ENCODE measurements at places on chromosomes 16 and 17.

- no peak for DNase-seq
Measured at GRCh38 chr16:58198803-58199411, 1.0 kb upstream of the CSNK2A2 start.

DNA sequence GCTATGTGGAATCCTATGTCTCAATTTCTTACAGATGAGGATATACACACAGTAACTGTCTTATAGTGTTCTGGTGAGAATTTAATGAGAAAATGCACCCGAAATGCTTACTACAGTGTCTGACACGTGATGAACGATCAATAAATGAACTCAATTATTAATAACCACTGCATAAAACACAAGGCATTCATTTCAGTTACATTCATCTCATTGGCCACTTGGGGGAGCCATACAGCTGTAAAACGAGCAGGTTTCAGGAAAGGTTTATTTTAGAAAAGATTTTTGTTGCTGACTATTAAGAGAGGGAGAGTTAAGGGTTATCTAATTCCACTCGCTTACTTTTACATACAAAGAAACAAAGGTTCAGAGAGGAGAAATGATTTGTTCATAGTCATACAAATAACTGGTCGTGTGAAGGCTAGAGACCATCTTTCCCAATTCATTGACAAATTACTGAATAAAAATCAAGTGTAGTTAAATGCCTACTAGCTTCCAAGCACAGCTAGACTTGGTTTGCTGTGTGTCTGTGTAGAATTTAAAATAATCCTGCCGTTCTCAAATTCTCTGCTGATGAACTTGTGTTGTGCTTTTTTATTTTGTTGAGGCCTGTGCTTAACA, 160.1 kb downstream of the MAP2K4 start:
- DNase-seq: peak; percentile 12

- no peak for DNase-seq
Measured at GRCh38 chr16:17769065-17769464, 298.3 kb upstream of the XYLT1 start.

GRCh38 chr17:65349916-65350315, 211.5 kb downstream of the AXIN2 start:
- DNase-seq: no peak

GRCh38 chr17:3915995-3916696, at the start of gene P2RX1:
P2RX1 (minus strand) TSS chr17:3916465; CDS start chr17:3916225, 240 bp downstream.
- no peak for DNase-seq

DNA sequence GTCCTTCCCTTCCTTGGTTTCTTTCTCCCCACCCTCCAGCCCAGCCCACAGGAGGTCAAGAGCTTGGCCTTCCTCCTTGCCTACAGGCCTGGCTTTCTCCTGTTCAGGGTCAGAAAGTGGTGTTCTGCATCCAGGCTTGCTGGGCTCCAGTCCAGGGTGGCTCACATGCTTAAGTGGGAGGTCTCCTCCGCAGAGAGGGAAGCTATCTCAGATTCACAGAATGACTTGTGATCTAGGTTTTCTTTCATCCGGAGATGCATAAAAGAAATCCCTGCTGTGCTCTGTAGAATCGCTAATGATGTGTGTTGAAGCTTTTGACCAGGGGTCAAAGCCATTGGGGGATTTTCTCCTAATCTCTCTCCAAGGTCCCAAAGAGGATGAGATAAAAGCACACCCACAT, 382.3 kb upstream of the EEF2KMT start:
- no peak for DNase-seq

- no peak for DNase-seq
Measured at GRCh38 chr17:49447628-49448302, 33.1 kb upstream of the PHB1 start.

DNA sequence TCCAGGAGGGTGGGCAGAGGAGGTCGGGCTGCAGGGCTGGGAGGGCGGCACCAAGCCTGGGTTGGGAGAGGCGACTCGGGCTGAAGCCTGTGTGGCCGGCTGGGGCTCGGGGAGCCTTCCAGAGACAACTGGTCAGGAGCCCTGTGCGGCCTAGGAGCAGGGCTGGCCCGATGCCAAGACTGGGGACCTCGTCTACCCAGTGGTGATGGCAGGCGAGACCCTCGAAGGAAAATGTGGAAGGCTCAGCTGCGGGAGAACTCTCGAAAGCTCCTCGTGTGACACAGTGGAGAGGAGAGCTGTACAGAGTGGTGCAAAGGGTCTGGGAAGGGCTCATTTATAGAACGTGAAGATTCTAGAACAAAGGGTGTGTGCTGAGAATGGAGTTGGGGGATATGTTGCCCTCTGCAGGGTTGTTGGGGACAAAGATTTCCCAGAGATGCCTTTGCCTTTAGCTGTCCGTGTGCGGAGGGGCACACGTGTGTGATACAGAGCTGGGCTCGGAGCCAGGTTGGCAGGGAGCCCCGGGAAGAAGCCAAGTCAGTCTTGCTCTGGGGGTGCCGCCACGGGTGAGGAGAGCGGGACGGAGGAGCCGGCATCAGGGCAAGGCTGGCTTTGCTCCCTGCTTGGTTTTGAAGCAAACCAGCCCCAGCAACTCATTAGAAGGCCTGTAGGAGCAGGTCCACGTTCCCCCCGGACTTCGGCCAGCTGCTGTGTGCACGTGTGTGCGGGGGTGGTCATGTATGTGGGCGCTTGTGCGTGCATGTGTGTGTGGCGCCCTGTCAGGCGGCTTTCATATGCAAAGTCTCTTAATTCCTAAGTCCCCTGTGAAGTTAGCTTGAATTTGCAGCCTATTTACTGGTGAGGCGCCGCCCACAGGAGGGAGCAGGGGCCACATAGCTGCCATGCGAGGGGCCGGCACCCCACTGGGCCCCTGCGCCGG, 132.4 kb upstream of the CHMP6 start:
- DNase-seq: peak; percentile 66

- no peak for DNase-seq
Measured at GRCh38 chr16:69794486-69794885, 32.4 kb downstream of the WWP2 start.

DNA sequence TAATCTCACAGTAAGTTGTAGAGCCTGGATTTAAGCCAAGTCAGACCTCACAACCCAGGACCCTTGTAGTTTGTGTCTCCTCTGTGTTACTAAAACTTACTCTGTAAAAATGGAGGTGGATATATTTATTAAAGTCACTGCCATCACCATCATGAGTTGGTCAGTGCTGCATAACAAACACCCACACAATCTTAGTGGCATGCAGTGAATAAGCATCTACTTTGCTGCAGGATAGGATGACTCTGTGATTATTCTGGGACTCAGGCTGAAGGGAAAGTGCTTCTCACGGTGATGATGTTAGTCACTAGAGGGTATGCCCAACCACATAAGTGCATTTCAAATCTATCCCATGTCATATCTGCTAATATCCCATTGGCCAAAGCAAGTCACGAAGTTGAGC, 398.7 kb downstream of the XYLT1 start:
- DNase-seq: no peak

DNA sequence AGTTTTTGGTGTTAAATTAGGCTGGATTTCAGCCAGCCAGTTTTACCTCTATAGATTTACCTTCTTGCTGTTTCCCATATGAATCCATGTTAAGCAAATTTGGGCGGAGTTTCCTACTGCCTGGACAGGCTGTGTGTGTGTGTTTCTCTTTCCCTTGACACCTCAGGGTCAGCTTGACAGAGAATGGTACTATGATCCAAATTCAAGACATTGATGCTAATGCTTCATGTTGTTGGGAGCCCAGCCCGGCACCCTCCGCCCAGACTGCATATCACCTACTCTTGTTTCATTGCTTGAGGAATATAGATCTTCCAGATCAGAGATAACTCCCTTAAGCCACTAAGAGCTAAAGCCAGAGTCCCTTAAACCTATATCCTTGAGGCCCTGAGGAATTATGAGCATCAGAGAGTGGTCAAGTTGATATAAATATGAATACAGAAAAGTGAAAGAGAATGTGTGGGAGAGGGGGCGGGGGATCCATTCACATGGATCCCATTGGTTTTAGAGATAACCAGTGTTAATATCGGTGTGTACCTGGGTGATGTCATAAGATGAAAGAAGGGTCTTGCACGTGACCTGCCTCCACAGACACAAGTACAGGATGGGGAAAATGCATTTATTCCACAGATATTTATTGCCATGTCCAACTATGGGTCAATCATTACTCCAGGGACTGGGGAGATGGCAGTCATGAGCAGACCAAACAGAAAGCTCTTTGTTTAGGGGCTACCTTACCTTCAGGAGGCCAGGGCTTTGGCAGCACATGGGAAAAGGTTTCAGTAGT, 69.7 kb downstream of the WIPI1 start:
- DNase-seq: no peak

DNA sequence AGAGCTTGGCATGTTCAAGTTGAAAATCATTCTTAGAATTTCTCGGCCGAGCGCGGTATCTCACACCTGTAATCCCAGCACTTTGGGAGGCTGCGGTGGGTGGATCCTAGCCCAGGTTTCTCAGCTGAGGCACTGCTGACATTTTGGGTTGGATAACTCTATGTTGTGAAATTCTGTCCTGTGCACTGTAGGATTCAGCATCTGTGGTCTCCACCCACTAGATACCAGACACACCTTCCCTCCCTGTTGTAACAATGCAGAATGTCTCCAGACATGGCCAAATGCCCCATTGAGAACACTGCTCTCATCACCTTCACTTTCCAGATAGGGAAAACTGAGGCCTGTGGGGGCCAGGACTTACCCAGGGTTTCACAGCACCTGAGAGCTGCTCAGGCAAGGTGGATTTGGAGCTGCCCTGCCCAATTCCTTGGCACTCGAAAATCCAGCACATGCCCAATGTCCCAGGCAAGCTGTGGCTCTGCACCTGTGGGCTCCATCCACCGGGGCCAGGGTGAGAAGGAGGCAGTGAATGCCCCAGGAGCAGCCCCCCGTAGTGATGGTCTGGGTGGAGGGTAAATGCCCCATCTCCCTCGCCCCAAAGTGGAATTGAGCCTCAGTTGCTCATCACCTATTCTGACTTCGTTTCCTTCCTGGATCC, 20.2 kb upstream of the TVP23A start:
- no peak for DNase-seq

GRCh38 chr17:79991924-79992648, 43.6 kb downstream of the TBC1D16 start:
- no peak for DNase-seq

DNA sequence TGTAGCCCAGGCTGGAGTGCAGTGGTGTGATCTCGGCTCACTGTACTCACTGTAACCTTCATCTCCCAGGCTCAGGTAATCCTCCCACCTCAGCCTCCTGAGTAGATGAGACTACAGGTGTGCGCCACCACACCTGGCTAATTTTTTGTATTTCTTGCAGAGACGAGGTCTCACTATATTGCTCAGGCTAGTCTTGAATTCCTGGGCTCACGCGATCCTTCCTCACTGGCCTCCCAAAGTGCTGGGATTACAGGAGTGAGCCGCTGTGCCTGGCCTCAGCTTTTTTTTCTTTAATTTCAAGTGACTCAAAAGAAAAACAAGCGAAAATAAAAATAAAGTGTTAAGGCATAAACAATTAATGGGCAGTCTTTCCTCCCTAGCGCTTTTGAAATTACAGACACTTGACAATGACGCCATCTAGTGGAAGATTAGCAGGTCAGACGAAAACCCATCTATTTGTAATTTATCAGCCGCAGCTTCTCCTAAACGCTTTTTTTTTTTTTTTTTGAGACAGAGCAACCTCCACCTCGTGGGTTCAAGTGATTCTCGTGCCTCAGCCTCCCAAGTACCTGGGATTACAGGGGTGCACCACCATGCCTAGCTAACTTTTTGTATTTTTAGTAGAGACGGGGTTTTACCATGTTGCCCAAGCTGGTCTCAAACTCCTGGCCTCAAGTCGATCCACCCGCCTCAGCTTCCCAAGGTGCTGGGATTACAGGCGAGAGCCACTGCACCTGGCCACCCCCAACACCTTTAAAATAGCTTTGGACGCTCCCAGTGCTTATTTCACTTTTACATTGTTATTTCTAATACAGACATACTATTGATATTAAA, 28.1 kb upstream of the PECAM1 start:
- no peak for DNase-seq

DNA sequence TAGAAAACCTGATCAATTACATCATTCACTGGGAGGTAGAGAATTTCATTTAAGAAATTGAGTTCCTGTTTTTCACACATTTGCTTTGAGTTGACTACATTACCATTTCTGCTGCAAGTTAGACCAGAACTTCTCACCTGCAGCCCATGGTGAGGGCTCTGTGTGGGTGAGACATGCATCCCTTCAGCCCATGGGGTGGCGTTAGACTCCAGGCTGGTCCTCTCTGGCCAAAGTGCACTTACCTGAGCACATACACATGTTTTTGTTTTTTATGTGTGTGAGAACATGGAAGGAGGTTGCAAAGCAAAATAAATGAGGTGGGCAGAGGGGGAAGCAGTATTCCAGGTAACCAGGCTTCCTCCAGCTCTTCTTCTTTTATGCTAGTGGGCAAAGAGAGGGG, 470.2 kb downstream of the PMP22 start:
- no peak for DNase-seq

GRCh38 chr17:69454051-69454450, 39.6 kb downstream of the MAP2K6 start:
- no peak for DNase-seq

DNA sequence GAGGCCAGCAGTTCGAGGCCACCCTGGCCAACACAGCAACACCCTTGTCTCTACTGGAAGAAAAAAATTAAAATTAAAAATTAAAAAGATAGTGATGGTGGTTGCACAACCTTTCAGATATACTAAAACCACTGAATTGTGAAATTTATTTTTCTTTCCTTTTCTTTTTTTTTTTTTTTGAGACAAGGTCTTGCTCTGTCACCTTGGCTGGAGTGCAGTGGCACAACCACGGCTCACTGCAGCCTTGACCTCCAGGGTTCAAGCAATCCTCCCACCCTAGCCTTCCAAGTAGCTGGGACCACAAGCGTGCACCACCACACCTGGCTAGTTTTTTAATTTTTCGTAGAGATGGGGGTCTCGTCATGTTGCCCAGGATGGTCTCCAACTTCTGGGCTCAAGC, 254.4 kb downstream of the SLC39A11 start:
- DNase-seq: no peak

GRCh38 chr16:54783226-54783625, 147.4 kb upstream of the IRX5 start:
- no peak for DNase-seq

GRCh38 chr16:86086471-86086870, 187.5 kb downstream of the IRF8 start:
- no peak for DNase-seq

- DNase-seq: no peak
Measured at GRCh38 chr17:50531428-50532025, 1.0 kb upstream of the EPN3 start.

- no peak for DNase-seq
Measured at GRCh38 chr16:576823-577201, 7.0 kb downstream of the PIGQ start.

DNA sequence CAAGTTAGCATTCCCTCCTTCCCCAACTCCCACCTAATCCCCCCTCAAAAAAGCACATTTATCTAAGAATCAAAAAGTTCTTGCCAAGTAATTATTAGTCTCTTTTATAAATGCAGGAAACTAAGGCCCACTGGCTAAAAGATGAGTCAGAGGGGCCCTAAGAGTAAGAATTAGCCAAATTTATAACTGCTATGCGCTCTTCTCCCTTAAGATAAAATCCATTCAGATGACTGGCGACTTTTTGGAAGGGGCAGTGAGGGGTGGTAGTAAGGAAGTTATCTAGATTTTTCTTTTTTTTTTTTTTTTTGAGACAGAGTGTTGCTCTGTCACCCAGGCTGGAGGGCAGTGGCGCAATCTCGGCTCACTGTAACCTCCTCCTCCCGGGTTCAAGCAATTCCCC, 17.1 kb downstream of the ZNF652 start:
- DNase-seq: no peak

GRCh38 chr16:8887431-8887765, 5.2 kb downstream of the LITAFD start:
- no peak for DNase-seq

All from head of caudate nucleus (tissue), 42 donors.